Activated naive CD4-positive, alpha-beta T cell (primary cell): ENCODE measurements at places on chromosomes 6 and 20.

GRCh38 chr6:159473475-159474263, 219.4 kb downstream of the SOD2 start:
- no peak for DNase-seq

DNA sequence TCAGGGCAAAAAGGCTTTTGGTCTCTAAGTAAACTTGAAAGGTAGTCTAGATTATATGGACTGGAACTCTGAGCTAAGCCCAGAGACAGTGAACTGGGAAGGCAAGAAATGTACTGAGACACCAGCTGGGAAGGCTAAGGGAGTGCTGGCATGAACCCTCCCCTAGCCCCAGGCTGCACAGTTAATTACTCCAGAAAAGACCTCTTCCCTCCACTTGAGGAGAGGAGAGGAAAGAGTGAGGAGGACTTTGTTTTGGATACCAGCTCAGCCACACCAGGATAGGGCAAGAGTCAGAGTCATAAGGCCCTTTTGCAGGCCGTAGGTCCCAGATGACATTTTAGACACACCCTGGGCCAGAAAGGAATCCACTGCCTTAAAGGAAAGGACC, 84.1 kb upstream of the GJE1 start:
- no peak for DNase-seq

- no peak for DNase-seq
Measured at GRCh38 chr6:72374857-72375256, 247.0 kb upstream of the KCNQ5 start.

DNA sequence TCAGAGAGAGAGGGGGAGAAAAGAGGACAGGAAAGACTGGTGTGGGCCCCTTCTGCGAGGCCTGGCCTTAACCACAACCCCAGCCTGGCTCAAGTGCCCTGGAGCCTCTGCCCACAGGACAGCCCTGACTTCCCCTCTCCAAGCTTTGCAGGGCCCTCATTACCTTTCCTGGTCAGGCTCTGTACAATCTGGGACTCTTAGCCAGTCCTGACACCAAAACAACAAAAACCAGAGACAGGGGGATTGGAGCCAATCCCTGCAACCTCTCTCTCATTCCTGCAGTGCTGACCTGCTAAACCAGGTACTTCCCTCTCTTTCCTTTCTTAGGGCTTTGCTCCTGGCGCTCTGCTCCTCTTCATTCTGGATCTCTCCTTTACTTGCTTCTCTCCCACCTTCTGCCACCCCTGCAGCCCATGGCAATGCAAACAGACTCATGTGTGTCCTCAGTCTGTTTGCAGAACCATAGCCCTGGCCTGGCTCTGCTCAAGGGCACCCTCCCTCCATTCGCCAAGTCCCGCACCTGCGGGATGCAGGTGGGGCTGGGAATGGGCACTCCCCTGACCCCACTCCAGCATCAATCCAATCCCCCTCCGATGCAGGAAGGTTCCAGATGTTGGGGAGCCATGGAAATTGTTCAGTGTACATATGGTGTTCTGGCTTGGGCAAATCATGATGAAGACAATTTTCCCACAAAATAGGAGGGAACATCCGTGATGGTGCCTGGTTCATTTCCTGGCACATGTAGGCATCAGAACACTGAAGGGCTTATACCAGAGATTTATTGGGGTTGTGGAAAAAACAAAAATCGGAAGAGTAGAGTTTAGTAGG, 38.1 kb downstream of the RPP40 start:
- DNase-seq = no peak

- no peak for DNase-seq
Measured at GRCh38 chr6:70586114-70586513, 19.4 kb downstream of the SDHAF4 start.

- DNase-seq = no peak
Measured at GRCh38 chr6:159089909-159090308, 45.1 kb upstream of the TAGAP start.

GRCh38 chr20:34798328-34798727, 27.1 kb downstream of the NCOA6 start:
- DNase-seq = no peak

GRCh38 chr6:148868314-148868713, 121.5 kb downstream of the UST start:
- no peak for DNase-seq

DNA sequence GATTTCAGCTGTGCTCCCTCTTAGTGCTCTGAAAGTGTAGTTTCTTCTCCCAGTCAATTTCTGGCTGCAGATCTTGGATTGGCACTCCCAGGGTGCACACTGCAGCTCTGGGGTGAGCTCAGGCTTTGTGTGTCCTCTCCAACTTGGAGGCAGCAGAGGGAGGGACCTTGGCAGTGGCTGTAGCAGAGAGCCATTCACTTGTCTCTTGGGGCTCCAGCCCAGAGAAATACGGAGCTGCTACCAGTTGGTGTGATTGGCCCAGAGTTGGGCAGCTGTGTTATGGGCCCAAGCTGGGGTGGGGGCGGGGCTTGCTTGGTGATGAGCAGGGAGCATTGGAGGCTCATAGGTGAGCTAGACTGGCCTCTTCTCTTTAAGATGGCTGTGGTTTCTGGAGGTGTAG, 65.9 kb downstream of the KLHL32 start:
- DNase-seq = no peak
